ENCODE measurements at places on chromosomes 3 and 15. TPM values are rescaled to one million over a fixed set of nuclear protein-coding genes. Genes with fewer than 3 reads are reported as not detected.

SYNPR gene
- not detected for total RNA-seq

CLSTN2 gene
- not detected for total RNA-seq

LRCH3 gene
- 37.7 TPM for total RNA-seq

USP19 gene
- 31.2 TPM for total RNA-seq

SNTN gene
- not detected for total RNA-seq

ZBBX gene
- total RNA-seq = under 0.01 TPM

ROBO2 gene
- under 0.01 TPM for total RNA-seq

CSPG4 gene
- 1.2 TPM for total RNA-seq

MYL3 gene
- total RNA-seq = not detected

ARHGAP31 gene
- total RNA-seq = 22.9 TPM

XCR1 gene
- not detected for total RNA-seq

SATB1 gene
- total RNA-seq = 7.0 TPM

IL20RB gene
- total RNA-seq = 0.65 TPM

MORC1 gene
- not detected for total RNA-seq

SLC9C1 gene
- not detected for total RNA-seq

BTLA gene
- not detected for total RNA-seq

TM6SF1 gene
- 40.7 TPM for total RNA-seq

GOLGA8Q gene
- total RNA-seq = not detected

GRAMD2A gene
- 0.30 TPM for total RNA-seq

GPR176 gene
- total RNA-seq = 48.1 TPM

CACNA2D3 gene
- total RNA-seq = not detected

SNX22 gene
- 0.76 TPM for total RNA-seq

CLDN11 gene
- 169 TPM for total RNA-seq

OIP5 gene
- total RNA-seq = 9.7 TPM

ARL8B gene
- total RNA-seq = 49.4 TPM

MAN2A2 gene
- 14.0 TPM for total RNA-seq

NR1I2 gene
- total RNA-seq = 0.15 TPM

ITIH4 gene
- total RNA-seq = 0.76 TPM

KCNH8 gene
- total RNA-seq = not detected

RTP3 gene
- total RNA-seq = not detected

MME gene
- 2.6 TPM for total RNA-seq

OR5K2 gene
- not detected for total RNA-seq

SLC2A2 gene
- not detected for total RNA-seq

KLHL6 gene
- 18.2 TPM for total RNA-seq

CADM2 gene
- 0.65 TPM for total RNA-seq

TUSC2 gene
- 36.0 TPM for total RNA-seq

SLC24A5 gene
- under 0.01 TPM for total RNA-seq

RARB gene
- 31.2 TPM for total RNA-seq

CCR8 gene
- not detected for total RNA-seq

EBLN2 gene
- total RNA-seq = 2.9 TPM

Measured in epithelial cell of umbilical artery (primary cell).